ENCODE measurements at places on chromosomes 5 and 9. TPM values are rescaled to one million over a fixed set of nuclear protein-coding genes. Genes with fewer than 3 reads are reported as not detected.

DNA sequence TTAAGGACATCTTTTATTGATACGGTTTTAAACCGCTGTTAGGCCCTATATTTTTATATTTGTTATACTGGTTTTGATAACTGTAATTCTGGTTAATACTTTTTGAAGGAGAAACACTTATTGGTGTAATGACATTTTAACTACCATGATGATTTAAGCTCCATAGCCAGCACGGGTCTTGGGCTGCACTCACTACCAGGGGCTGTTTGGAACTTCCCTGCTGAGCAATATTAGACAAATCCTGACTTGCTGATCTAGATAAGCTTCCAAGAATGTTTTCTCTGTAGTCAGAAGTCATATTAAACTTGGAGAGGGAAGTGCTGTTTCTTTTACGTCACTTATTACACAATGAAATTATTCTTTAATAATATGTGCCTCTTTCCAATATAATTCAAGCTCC lies 540.0 kb upstream of the GRAMD2B start:
- H3K27ac ChIP-seq: no peak overlapping the region
- DNase-seq: no peak
- H3K4me3 ChIP-seq: no peak overlapping the region
- H3K4me1 ChIP-seq: no peaks in the 10 kb centered on the region
- no peaks in the 10 kb centered on the region for H3K27me3 ChIP-seq
- no peaks in the 10 kb centered on the region for H3K36me3 ChIP-seq

DNA sequence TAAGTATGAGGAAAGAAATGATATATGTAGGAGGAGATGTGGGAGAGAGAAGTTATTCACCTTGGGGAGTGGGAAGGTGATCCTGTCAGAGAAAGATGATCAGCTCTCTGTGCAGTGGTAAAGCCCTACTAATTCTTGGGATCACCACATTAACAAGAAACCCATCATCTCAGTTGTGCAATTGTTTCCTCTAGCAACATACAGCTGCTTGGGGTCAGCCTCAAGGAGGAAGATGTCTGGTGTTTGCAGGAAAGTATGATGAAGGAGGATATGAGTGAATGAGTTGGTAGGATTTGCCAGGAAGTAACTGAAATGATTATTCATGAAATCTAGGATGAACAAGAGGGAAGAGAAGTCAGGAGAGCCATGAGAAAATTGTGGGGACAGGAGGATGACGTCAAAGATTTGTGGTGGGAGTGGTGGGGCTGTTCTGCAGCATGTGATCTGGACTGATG lies 50.1 kb downstream of the TNFSF8 start:
- DNase-seq: no peak
- H3K36me3 ChIP-seq: peaks cover 17% of the 10 kb centered on the region
- peaks cover 2% of the 10 kb centered on the region for H3K4me1 ChIP-seq
- H3K4me3 ChIP-seq: no peak overlapping the region
- H3K27me3 ChIP-seq: peaks cover 2% of the 10 kb centered on the region

DNA sequence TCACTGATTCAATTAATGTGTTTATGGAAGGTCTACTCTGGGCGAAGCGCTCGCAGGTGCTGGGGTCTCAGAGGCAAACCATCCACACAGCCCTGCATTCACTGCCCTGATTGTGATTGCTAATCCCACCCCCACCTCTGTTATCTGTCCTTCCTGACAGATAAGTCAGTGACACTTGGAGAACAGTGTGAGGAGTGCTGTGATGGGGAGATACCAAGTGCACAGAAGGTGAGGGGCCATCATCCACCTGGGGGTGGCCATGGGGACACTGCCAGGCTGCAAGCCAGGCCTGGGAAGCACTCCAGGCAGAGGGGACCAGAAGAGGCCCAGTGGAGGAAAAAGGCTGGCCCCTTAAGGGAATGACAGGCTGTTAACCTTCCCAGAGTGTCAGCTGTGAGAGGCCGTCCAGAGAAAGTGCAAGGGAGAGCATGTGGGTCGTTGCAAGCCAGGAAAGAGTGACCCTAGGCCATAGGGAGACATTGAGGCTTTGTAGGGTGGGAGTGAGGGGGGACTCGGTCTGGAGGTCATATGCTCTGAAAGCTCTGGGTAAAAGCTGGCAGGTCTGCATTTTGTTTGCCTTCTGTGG lies 18.0 kb downstream of the IL9 start:
- H3K36me3 ChIP-seq: no peaks in the 10 kb centered on the region
- no peak overlapping the region for H3K4me3 ChIP-seq

DNA sequence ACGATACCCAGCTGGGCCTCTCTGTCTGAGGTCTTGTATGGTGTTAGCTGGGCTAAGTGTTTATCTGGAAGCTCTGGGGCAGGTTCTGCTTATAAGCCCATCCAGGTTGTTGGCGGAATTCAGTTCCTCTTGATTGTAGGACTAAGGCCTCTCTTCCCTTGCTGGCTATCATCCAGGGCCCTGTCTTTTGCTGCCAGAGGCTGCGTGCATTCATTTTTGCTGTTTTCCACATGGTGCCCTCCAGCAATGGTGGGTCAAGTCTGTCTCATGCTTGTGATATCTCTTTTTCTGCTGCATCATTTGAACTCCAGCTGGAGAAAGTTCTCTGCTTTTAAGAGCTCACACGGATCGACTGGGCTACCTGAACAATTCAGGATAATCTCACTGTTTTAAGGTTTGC lies 105.7 kb upstream of the ZNF618 start:
- peaks cover 8% of the 10 kb centered on the region for H3K27me3 ChIP-seq
- no peak overlapping the region for H3K4me3 ChIP-seq

GRCh38 chr9:14232111-14232510 lies 81.8 kb downstream of the NFIB start:
- no peaks in the 10 kb centered on the region for H3K27me3 ChIP-seq
- no peak overlapping the region for H3K4me3 ChIP-seq
- DNase-seq: no peak
- H3K27ac ChIP-seq: no peak overlapping the region
- no peaks in the 10 kb centered on the region for H3K4me1 ChIP-seq

GRCh38 chr5:174610968-174611367 lies 113.4 kb upstream of the MSX2 start:
- no peaks in the 10 kb centered on the region for H3K36me3 ChIP-seq
- H3K27me3 ChIP-seq: no peaks in the 10 kb centered on the region
- no peak overlapping the region for H3K4me3 ChIP-seq
- H3K4me1 ChIP-seq: no peaks in the 10 kb centered on the region

GRCh38 chr9:72048850-72049249 lies 11.6 kb downstream of the C9orf57 start:
- H3K4me3 ChIP-seq: no peak overlapping the region
- no peaks in the 10 kb centered on the region for H3K36me3 ChIP-seq
- no peak for DNase-seq
- no peak overlapping the region for H3K27ac ChIP-seq
- H3K27me3 ChIP-seq: peaks cover 10% of the 10 kb centered on the region

GRCh38 chr5:148875205-148875875 lies 48.9 kb downstream of the ADRB2 start:
- H3K27me3 ChIP-seq: peaks cover 9% of the 10 kb centered on the region
- no peak overlapping the region for H3K27ac ChIP-seq
- no peaks in the 10 kb centered on the region for H3K36me3 ChIP-seq
- no peaks in the 10 kb centered on the region for H3K4me1 ChIP-seq
- H3K4me3 ChIP-seq: no peak overlapping the region

- H3K4me1 ChIP-seq: peaks cover 10% of the 10 kb centered on the region
- DNase-seq: no peak
- H3K4me3 ChIP-seq: no peak overlapping the region
- no peak overlapping the region for H3K27ac ChIP-seq
- H3K27me3 ChIP-seq: no peaks in the 10 kb centered on the region
These were observed 50.2 kb upstream of the VDAC1 start for GRCh38 chr5:134055015-134055414.

GRCh38 chr5:159100782-159101646 lies 1.3 kb upstream of the EBF1 start:
- H3K27me3 ChIP-seq: peaks cover 86% of the 10 kb centered on the region
- no peak overlapping the region for H3K27ac ChIP-seq
- peaks cover 40% of the 10 kb centered on the region for H3K4me1 ChIP-seq
- no peaks in the 10 kb centered on the region for H3K36me3 ChIP-seq
- peak overlapping the region; percentile 82 for H3K4me3 ChIP-seq
- DNase-seq: no peak

- H3K27me3 ChIP-seq: peaks cover 24% of the 10 kb centered on the region
- no peak overlapping the region for H3K27ac ChIP-seq
- DNase-seq: no peak
- no peaks in the 10 kb centered on the region for H3K36me3 ChIP-seq
- no peaks in the 10 kb centered on the region for H3K4me1 ChIP-seq
These were observed 377 bp upstream of the PCDHAC2 start for GRCh38 chr5:140965905-140966292.

- no peak overlapping the region for H3K27ac ChIP-seq
- no peak for DNase-seq
- no peaks in the 10 kb centered on the region for H3K36me3 ChIP-seq
- H3K4me1 ChIP-seq: no peaks in the 10 kb centered on the region
- no peak overlapping the region for H3K4me3 ChIP-seq
- H3K27me3 ChIP-seq: peaks cover 6% of the 10 kb centered on the region
These were observed 8.9 kb upstream of the NUP214 start for GRCh38 chr9:131116281-131117120.

- no peaks in the 10 kb centered on the region for H3K27me3 ChIP-seq
- no peak overlapping the region for H3K27ac ChIP-seq
- H3K4me1 ChIP-seq: no peaks in the 10 kb centered on the region
- H3K36me3 ChIP-seq: no peaks in the 10 kb centered on the region
These were observed 52.7 kb downstream of the MSX2 start for GRCh38 chr5:174777111-174777510.

GRCh38 chr5:74042559-74042958 lies 416.6 kb downstream of the ARHGEF28 start:
- peaks cover 7% of the 10 kb centered on the region for H3K27me3 ChIP-seq
- no peak overlapping the region for H3K4me3 ChIP-seq
- no peak overlapping the region for H3K27ac ChIP-seq
- no peaks in the 10 kb centered on the region for H3K36me3 ChIP-seq

Gene UQCRQ
- total RNA-seq: 293 TPM

Gene TMOD1
- total RNA-seq: 1.8 TPM

Gene LPAR1
- total RNA-seq: not detected

Gene CD14
- 0.23 TPM for total RNA-seq

Gene SLCO6A1
- total RNA-seq: not detected

Gene NMUR2
- not detected for total RNA-seq

Gene GRXCR2
- total RNA-seq: not detected

Gene TAS2R1
- not detected for total RNA-seq

Gene FAM169A
- total RNA-seq: 3.5 TPM

Gene PCDHGB3
- total RNA-seq: 0.25 TPM

Gene PCDHGA2
- not detected for total RNA-seq
